ENCODE measurements at places on chromosomes 5 and 9. TPM values are rescaled to one million over a fixed set of nuclear protein-coding genes. Genes with fewer than 3 reads are reported as not detected.

- no peak for DNase-seq
Observed at GRCh38 chr5:43255704-43256103, 57.5 kb downstream of the HMGCS1 start.

DNA sequence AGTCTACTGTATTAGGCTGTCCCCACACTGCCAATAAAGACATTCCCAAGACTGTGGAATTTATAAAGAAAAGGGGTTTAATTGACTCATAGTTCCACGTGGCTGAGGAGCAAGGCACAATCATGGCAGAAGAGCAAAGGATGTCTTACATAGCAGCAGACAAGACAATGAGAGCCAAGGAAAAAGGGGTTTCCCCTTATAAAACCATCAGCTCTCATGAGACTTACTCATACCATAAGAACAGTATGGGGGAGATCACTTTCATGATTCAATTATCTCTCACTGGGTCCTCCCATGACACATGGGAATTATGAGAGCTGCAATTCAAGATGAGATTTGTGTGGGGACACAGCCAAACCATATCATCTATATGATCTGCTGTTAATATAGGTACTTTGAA lies 14.8 kb upstream of the FSTL4 start:
- no peak for DNase-seq

GRCh38 chr5:1400936-1401335 lies 44.3 kb downstream of the SLC6A3 start:
- DNase-seq, result no peak

DNA sequence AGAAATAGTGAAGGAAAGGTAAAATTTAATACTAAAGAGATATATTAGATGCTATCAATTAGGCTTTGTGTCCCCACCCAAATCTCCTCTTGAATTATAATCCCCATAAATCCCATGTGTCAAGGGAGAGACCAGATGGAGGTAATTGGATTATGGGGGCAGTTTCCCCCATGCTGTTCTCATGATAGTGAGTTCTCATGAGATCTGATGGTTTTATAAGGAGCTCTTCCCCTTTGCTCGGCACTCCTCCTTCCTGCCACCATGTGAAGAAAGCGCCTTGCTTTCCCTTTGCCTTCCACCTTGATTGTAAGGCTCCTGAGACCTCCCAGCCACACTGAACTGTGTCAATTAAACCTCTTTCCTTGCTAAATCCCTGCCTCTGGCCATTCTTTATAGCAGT lies 697.0 kb upstream of the RGMB start:
- DNase-seq, result no peak

GRCh38 chr5:174935854-174936474 lies 211.6 kb downstream of the MSX2 start:
- peak; percentile 77 for DNase-seq

DNA sequence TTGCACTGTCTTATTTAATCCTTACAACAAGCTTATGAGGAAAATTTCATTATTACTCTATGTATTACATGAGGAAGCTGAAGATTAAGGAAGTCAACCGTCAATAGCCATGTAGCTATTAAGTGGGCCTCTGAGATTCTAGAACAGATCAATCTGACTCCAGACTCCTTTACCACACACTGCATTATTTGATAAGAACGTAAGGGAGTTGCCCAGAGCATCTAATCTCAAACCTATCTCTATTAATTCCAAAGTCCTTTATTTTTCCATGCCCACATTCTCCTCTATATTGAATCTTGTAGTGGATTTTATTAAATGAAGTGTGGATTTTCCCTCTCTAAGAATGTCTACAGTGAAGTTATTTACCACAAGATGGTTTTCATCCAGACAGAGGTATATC lies 118.2 kb upstream of the MTAP start:
- no peak for DNase-seq

DNA sequence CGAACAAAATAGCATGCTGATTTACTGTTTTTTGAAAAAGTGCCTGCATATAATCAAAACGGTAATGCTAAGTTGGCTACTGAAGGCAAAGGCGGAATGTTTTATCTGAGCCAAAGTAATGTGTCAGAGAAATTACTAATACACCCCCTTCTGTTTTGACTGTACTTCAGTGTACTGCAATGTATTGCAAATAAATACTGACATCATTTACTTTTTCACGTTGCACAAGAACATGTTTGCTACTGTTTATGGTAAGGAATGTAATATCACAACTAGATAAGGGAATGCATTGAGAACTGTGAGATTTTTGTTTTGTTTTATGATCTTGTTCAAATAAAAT lies 813 bp upstream of the AGTPBP1 start:
- no peak for DNase-seq

DNA sequence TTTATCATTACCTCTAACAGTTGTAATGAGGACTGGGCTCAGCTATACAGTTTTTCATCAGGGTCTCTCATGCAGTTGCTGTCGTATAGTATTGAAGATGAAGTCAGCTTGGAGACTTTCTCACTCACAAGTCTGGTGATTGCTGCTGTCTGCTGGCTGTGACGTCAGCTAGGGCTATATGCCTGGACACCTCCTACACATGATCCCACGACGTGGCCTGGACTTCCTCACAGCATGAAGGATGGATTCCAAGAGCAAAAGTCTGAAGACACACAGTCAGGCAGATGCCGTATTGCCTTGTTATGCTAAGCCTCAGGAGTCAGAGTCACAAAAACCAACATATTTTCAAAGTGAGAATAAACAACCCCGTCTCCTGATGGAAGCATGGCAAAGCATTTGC lies 193.3 kb downstream of the LURAP1L start:
- peak; percentile 31 for DNase-seq

DNA sequence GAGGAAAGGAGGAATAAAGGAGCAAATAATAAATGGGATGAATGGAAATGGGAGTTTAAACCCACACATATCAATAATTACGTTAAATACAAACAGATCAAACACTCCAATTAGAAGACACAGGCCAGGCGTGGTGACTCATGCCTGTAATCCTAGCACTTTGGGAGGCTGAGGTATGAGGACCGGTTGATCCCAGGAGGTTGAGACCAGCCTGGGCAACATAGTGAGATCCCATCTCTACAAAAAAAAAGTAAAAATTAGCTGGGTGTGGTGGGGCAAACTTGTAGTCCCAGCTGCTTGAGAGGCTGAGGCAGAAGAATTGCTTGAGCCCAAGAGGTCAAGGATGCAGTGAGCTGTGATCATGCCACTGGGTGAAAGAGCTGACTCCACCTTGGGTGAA lies 3.7 kb downstream of the BAAT start:
- DNase-seq, result no peak

GRCh38 chr5:18985171-18985758 lies 1002.7 kb downstream of the CDH18 start:
- no peak for DNase-seq

CCNI2 gene
- total RNA-seq, result 0.88 TPM

GCNT1 gene
- 10.6 TPM for total RNA-seq

TIMD4 gene
- total RNA-seq, result not detected

CMYA5 gene
- total RNA-seq, result 0.80 TPM

SAPCD2 gene
- 1.7 TPM for total RNA-seq
